ENCODE measurements at places on chromosomes 7 and 10.
A peak's percentile ranks its signal among the peaks of the same experiment; 100 is the strongest.

DNA sequence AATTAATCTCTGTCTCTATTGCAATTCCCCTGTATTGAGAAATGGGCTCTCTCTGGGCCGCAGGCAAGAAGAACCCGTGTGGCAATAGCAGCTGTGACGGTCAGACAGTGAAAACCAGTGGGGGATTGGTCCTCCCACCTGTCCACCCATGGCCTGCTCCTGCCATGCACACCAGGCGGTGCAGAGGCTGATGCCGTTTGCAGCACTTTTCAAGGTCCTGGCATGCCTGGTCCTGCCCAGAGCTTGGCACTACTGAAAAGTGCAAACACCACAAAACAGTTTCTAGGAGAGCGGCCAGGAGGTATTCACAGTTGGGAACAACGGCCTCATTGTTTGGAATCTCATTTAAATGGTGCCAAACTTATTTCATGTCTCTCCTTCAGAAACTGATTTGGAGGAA lies 41.5 kb downstream of the PSPH start:
- no peak for DNase-seq

GRCh38 chr10:70403483-70404035 lies 386 bp upstream of the EIF4EBP2 start:
- DNase-seq = no peak

DNA sequence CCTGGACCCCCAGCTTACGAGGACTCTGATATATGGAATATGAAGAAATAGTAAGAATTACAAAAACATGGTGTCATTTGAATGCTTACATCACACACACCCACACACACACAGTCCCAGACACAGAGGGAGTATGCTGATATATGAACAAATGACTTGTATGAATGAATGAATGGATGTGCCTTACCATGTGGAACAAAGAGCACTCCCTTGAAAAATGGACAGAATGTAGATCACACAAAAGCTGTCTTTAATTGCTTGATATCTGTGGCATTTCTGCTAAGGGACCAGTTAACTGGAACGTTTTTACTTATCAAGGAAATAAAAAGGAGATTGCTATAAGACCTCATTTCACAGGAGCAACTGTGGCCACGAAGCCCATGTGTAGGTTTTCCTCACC lies 46.0 kb downstream of the PRTFDC1 start:
- DNase-seq = no peak

DNA sequence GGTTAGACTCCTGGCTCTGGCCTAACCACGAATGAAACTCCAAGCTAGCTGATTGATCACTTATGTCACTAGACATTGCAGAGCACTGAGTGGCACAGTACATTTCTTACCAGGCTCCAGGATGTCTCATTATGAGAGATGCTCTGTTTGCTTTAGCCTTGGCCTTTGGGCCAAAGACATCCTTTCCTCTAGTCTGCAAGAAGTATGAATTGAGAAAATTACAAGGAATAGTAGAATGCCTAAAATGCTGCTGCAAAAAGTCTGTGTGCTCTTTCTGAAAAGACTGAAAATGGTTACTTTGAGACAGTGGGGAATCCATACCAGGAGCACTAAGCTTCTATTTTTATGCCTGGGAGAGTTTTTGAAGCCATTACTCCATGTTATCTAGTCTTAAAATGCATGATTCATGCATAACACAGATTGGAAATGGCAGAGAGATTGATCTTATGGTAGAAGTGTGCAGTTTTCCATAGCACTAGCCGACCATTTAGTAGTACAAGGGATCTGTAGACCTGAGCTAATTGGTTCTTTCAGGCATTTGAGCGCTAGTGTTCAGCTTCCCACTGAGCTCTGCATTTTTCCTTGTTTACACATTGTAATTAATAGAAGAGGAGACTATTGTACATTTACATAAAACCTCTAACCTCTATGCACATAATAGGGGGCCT lies 303.8 kb downstream of the PRKG1 start:
- no peak for DNase-seq

DNA sequence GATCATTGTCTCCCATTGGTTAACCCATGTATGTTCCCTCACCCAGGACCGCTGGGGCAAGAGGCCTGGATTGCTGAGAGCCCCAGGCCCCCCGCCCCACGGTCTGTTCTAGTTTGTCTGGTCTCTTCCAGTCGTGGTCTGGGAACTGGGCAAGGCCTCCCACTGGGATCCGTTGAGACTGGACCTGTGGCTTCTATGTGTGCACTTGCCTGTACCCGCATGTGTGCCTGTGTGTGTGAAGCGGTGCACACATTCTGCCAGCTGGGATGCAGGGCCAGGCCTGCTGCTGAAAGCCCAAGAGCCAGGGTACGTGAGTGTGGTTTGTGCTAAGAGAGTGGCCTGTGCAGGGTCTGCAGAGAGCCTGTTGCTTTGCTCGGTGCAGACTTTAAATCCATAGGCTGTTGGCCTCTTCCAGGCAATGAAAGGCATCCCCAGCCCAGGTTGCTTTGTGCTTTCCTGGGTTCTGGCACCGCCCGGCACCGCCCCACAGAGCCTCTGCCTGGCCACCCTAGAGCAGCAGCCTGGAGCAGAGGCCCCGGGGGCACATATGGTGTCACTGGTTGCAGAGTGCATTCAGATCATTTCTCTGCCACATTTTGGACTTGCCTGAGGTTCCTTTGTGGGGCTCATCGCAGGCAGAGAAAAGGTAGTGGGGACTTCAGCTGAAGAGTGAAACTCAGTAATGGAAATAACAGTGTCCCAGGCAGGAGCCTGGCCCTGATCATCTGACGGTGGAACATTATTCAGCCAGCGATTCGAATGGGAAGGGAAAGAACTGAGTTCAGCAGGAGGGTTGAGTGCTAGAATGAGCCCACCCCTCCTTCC lies 215.5 kb downstream of the GLRX3 start:
- DNase-seq = no peak

- no peak for DNase-seq
Measured at GRCh38 chr10:76497666-76498065, 1066.2 kb downstream of the LRMDA start.

DNA sequence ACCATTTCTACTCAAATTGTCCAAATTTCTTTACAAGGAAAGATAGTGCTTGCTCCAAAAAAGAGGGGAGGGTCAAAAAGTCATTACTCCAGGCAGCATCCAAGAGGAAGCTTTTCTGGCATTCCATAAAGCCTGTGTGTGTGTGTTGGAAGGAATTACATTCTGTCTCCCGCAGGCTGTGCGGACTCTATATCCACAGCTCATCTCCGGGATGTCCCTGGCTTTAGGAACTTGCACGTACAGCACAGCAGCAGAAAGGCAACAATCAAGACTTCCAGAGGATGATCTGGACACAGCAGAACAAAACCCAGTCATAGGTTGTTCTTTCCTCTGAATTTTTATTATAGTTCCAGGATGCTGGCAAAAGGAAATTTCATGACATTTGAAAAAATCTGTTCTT lies 94.8 kb downstream of the ITIH5 start:
- no peak for DNase-seq

DNA sequence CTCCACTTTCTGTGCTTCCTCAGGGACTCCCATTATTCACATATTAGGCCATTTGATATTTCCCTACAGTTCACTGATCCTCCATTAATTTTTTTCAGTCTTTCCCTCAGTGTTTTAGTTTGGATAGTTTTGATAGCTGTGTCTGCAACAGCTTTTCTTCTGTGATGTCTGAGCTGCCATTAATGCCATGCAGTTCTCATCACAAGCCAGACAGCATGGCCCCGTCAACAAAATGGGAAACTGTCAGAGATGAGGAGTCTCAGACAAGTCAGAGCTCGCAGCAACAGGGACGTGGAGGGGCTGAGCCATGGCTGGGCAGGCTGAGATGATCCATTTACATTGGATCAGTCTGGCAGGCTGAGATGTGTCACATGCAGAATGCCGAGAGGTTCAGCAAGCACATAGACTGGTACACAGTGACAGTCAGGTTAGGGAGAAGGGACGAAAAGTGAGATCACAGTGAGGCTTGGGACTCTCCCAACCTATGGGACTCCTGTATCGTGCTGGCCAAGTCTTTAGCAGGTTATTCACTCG lies 65.4 kb downstream of the NPS start:
- DNase-seq = no peak

DNA sequence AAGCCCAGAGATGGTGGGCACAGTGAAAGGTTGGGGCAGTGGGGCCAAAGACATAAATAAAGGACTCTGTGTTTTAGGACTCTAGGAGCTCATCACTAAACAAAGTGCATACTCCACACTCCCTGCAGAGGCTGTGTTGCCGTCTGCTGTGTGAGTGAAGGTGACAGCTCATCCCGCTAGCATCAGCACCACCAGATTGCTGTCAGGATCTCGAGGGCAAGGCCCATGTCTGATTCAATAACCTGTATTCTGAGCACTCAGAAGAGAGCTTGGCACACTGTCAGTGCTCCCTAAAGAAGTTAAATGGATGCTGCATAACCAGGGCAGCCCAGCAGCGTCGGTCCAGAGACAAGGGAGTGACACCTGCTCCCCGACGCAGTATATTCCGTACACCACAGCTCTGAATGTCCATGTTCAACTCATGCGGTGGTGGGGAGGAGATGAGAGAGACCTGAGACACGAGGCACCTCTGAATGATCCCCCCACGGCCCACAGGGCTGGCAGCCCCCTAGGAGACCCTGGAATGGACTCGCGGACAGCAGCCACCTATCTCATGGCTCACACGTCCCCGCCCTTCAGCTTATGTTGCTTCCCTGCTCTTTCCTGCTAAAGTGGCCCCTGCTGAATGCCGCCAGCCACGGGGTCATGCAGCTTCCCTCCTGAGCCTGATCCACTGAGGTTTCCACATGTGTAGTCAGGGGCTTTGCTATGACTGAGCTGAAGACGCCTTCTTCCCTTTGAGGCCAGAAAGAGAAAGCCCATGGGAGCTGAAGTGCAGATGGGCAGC lies 132.7 kb upstream of the KCNMA1 start:
- no peak for DNase-seq

DNA sequence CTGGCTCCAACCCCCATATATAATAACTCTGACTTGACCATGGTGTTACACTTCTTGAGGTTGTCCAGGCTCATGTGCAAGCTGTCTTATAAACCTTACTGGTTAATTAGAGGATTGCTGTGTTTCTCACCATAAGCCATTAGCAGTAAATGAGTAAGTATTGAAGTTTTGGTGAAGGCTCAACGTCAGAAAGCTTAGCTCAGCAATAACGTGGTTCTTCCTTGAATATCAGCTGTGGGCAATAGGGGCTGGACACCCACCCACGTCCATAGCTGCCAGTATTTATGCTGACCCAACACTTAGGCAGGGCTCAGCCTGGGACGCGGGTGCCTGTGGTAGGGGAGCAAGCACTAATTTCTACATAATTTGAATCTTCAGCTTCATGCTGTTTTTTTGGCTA lies 134.1 kb downstream of the SH2D4B start:
- DNase-seq = no peak

DNA sequence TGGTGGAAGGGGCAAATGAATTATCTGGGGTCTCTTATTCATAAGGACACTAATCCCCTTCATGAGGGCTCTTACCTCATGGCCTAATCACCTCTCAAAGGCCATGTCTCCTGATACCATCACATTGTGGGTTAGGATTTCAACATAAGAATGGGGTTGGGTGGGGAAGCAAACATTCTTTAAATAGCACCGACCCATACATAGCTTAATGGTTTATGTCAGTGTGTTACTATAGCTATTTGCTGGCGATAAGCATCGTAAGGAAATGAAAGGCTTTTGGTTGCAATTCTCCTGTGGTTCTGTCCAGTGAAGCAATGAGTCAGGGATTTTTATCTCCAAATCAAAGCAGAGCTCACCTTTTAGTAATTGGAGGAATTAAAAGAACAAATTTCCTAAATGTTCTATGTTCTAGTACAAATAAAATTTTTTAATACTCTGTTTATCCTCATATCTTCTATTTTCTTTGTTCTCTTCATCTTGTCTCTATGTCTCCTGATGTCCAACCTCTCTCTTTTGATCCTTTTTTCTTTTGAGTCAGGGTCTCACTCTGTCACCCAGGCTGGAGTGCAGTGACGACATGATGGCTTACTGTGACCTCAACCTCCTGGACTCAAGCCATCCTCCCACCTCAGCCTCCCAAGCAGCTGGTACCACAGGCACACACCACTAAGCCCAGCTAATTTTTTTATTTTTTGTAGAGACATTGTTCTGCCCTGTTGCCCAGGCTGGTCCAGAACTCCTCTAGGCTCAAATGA lies 57.0 kb upstream of the GLCCI1 start:
- no peak for DNase-seq

- DNase-seq = peak; percentile 11
Measured at GRCh38 chr7:114921631-114922025, 266 bp upstream of the MDFIC start.

DNA sequence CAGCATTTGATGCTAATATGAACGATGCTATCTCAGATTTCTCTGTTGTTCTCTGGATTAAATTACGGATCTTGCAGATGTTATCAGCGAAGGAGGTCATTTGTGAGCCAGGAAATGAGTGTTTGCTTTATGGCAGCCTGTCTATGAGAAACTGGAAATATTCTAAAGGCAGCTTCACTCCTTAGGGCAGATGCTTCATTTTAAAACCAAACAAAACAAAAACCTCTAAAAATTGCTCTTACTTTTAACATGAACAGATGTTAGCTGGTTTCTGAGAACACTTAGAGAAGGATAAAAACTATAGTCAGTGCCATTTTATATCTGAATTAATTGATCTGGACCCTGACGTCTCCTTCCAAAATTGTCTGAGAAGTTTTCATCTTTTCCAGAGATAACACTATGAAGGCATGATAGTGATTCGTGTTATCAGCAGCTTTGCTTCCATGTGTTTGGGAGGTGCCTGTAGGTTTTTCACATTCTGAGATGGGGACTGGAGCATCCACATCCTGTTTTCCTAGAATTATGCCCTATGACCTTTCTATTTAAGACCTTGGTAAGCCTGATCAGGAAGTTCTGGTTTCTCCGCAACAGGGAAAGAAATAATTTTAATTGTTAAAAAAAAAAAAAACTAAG lies 53.1 kb downstream of the CPED1 start:
- DNase-seq = no peak

DNA sequence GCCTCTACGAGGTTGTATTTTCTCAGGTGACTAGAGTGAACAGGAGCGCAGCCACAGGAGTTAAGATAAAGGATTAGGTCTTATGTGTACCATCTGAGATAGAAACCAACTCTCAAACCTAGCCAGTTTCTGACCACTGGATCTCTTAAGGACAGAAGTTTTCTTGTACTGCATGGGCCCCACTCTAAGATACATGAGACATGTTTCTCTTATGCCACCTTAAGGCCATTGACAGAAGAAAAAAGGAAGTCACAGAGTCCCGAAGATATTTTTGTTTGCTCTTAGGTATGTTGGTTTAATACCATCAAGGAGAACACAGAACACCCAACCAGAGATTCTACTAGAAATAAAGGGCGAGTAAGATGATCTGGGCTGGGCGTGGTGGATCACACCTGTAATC lies 335.8 kb downstream of the FRMD4A start:
- no peak for DNase-seq

GRCh38 chr10:73644015-73644743 lies 2.9 kb upstream of the MYOZ1 start:
- DNase-seq = peak; percentile 35

DNA sequence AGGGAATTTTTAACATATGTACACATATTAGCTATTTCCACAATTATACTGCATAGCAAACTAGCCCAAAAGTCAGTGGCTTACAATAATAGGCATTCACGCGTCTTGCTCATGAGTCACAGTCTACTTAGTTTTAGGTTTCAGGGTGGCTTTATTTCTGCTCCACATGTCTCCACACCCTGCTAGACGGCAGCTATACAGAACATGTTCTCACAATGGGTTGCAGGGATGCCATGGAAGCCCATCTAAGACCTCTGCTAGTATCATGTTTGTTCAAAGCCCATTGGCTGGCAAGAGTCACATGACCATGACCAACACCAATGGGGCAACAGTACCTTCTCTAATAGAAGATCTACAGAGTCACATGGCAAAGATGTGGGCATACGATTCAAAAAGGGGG lies 96.3 kb upstream of the NEBL start:
- DNase-seq = no peak

Data from T-helper 17 cell (primary cell).